ENCODE measurements at places on chromosomes 1 and 21.

- no peak for DNase-seq
Measured at GRCh38 chr1:22114083-22115012, 28.5 kb downstream of the WNT4 start.

DNA sequence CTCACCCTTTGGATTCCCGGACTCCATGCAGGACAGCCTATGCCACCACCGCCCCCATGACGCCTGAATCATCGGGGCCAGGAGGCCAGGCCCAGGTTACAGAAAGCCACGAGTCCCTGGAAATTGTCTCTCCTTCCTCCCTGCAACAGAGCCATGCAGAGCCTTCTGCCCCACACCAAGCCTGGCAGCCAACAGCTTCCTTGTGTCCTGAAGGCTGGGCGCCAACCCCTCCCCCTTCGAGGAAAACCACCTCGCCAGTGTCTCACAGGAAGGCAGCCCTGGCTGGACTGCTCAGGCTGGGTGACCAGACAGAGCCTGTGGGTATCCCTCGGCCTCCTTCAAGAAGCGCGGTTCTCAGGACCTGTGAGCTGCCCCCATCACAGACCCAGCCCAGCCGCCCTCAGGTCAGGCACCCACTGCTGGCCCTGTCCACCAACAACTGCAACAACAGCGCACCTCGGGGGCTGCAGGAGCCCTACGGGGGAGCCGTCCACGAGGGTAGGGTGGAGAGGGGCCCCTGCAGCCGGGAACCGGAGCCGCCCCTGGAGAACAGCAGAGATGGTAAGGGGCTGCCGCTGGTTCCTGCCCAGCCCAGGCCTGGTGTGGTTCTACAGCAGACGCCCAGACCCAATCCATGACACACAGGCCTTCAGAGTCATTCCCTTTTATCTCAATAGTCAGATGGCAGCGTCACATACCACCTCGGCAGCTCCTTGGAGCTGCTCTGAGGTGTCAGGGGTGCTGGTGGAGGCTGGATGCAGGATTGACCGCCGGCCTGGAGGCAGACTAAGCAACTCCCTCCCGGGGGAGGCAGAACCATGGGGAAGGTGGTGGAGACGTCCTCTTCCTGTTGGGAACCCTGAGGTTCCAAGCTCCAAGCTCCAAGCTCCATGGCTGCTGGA is 23.7 kb downstream of the KIAA1614 start:
- no peak for DNase-seq

- no peak for DNase-seq
Measured at GRCh38 chr1:170578359-170578758, 46.4 kb downstream of the GORAB start.

GRCh38 chr1:212666116-212666775 is 33.4 kb downstream of the BATF3 start:
- DNase-seq = no peak

DNA sequence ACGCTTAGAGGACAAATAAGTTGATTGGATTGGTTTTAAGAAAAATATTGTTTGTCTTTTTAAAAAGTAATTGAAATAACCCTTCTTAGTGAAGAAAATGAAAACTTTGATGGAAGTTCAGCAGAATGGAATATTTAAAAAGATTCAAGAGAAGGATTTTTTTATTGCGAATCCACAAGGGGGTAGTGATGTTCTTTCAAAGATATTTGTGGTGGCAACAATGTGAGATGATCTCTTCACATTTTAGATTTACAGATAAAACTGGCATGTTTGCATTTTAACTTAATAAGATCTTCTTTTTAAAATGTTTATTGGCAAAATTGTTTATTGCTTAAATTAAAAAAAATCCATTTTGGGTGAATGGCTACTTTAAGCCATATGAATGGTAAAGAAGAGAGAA is 8.9 kb downstream of the CAMTA1 start:
- DNase-seq = peak; percentile 65

GRCh38 chr1:114048232-114048631 is 69.0 kb downstream of the OLFML3 start:
- DNase-seq = no peak

GRCh38 chr1:30601316-30602085 is 121.9 kb downstream of the MATN1 start:
- no peak for DNase-seq

All from NCI-H2171 treated with DMSO at 0.1 percent for 48 hours (cell line).